ENCODE measurements at places on chromosomes 11 and 22. TPM values are rescaled to one million over a fixed set of nuclear protein-coding genes. Genes with fewer than 3 reads are reported as not detected.

The C11orf97 gene
- total RNA-seq: not detected

The DEUP1 gene
- not detected for total RNA-seq

The APOL1 gene
- total RNA-seq: 68.4 TPM

The DDI1 gene
- not detected for total RNA-seq

The CYP2D6 gene
- total RNA-seq: 0.43 TPM

The HEPN1 gene
- total RNA-seq: not detected

The PCF11 gene
- total RNA-seq: 33.2 TPM

The RAB39A gene
- not detected for total RNA-seq

The CDC45 gene
- total RNA-seq: 3.8 TPM

The ABCG4 gene
- 0.40 TPM for total RNA-seq

The WNT11 gene
- total RNA-seq: not detected

The OMP gene
- 0.98 TPM for total RNA-seq

The BIRC3 gene
- 2.5 TPM for total RNA-seq

The TSPAN18 gene
- 0.10 TPM for total RNA-seq

The ABTB2 gene
- 9.9 TPM for total RNA-seq

The CCDC157 gene
- 2.2 TPM for total RNA-seq

The LMNTD2 gene
- 0.73 TPM for total RNA-seq

The LARGE2 gene
- not detected for total RNA-seq

The MIEF1 gene
- 23.5 TPM for total RNA-seq

The TMPRSS6 gene
- total RNA-seq: not detected

The CRYAB gene
- 34.2 TPM for total RNA-seq

The CBLIF gene
- total RNA-seq: not detected

The UBQLN3 gene
- total RNA-seq: 0.10 TPM

The FOLH1 gene
- total RNA-seq: not detected

The MICAL2 gene
- total RNA-seq: 703 TPM

The MLC1 gene
- 0.43 TPM for total RNA-seq

The GPR83 gene
- total RNA-seq: not detected

The NPAS4 gene
- total RNA-seq: not detected

The FGF19 gene
- total RNA-seq: not detected

The SHANK3 gene
- 0.59 TPM for total RNA-seq

The TRIM49D1 gene
- not detected for total RNA-seq

The MS4A7 gene
- not detected for total RNA-seq

The CHRNA10 gene
- total RNA-seq: 1.1 TPM

Data from smooth muscle cell of the pulmonary artery (primary cell).